GM04504 (cell line): ENCODE measurements at places on chromosomes 6 and 20.

- peak; percentile 21 for DNase-seq
Measured at GRCh38 chr20:11057624-11058023, 383.8 kb upstream of the JAG1 start.

- no peak for DNase-seq
Measured at GRCh38 chr6:95784869-95785268, 207.5 kb downstream of the MANEA start.

DNA sequence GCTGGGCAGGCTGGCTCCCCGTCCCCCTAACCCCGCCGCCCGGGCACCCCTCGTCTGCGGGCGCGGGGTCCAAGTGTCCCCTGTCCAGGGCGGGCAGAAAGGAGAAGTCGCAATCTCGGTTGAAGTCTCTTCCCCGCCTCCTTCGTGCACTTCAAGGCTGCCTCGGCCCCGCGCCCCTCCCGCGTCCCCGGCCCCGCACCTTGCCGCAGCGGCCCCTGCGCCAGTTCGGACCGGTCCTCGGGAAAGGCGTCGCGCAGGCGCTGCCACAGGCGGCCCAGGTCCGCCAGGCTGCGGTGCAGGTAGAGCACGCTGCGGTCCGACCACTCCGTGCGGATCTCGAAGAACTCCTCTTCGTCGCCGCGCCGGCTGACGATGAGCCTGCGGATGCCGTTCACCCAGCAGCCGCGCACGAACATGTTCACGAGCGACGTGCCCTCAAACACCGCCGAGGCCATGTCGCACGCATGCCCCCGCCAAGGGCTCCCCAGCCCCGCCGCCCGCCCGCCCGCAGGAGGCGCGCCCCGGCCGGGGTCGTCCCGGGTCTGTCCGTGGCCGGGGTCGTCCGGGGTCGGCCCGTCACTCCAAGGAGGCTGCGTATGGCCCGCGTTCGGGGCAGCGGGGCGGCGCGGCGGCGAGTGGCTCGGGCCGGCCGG, at the start of gene PXDC1:
Gene PXDC1 (minus strand): TSS at position 637 of the 653 bp plus-strand sequence. CDS start 182 bp downstream, at position 455.
- no peak for DNase-seq

DNA sequence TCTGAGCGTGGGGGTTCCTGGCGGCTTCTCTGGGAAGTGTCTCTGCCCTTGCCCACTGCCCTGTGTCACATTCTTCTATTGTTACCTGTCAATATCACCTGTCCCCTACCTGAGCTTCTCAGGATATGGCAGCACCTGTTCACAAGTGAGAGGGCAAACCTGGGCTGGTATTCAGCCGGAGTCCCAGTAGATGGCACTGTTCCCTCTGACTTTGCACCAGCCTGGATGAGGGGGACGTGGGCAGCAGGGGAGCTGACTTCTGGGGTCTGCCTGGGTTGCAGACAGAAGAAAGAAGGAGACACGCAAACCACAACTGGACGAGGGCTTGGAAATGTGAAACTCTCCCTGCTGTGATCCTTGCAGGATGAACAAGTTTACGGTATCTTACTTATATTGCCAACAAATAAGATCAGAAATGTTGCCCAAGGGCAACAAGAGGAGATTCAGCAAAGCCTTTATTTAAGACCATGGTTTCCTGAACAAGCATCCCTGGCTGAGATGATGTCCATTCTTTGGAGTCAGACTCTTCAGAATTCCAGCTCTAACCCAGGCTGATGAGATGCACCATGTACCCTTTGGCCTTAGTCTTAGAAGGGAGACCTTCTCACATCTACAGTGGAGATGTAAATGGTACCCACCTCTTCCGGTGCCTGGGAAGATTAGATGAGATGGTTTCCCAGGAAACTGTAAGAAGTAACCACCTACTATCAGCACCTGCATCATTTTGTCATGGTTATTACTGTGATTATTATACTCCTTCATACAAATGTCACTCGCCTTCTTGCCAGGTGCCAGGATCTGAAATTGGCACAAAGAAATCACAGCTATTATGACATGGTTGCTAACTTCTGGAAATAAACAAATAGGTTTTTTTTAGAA, 400.0 kb upstream of the CDH4 start:
- DNase-seq: no peak

GRCh38 chr6:161903584-161904212, 629.8 kb upstream of the AGPAT4 start:
- no peak for DNase-seq

GRCh38 chr6:96089173-96089572, 73.4 kb downstream of the FUT9 start:
- DNase-seq: no peak

DNA sequence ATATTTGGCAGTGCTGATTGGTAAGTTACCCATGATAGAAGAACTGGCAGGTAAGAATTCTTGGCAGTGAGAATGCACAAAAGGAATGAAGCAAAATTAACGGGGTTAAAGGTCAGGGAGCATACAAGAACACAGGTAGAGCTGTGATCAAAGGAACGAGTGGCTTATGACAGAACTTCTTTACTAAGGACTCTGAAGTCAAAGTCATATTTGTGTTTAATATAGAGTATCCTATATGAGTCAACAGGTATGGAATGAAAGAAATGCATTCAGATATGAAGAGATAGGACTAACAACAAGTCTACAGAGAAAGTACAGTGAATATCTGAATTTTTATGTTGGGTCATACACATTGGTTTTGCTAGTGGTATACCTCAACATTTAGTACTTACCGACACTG, 209.0 kb upstream of the CITED2 start:
- DNase-seq: no peak

DNA sequence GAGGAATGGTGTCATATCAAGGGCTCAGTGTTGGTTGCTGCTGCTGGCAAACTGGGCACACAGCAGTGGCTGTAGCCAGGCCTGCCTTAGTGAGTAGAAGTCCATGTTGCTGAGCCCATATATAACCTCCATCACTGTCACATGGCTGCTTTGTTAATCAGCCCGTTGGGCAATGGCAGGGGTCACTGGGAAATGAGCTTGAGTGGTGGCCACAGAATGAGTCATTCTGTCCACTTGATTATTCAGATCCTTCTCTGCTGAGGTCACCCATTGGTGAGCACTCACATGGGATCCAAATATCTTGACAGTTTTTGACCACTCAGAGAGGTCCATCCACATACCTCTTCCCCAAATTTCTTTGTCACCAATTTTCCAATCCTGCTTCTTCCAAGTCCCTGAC, 898.9 kb upstream of the EYS start:
- DNase-seq: no peak

- no peak for DNase-seq
Measured at GRCh38 chr6:31662124-31662723, 1.6 kb upstream of the C6orf47 start.

GRCh38 chr6:129852257-129852858, 8.8 kb downstream of the TMEM244 start:
- no peak for DNase-seq

GRCh38 chr20:39356908-39357307, 394.8 kb downstream of the DHX35 start:
- no peak for DNase-seq

GRCh38 chr6:159860482-159860881, 30.3 kb upstream of the MAS1 start:
- DNase-seq: no peak

- DNase-seq: peak; percentile 86
Measured at GRCh38 chr6:82362878-82363427, 664 bp upstream of the TPBG start.

DNA sequence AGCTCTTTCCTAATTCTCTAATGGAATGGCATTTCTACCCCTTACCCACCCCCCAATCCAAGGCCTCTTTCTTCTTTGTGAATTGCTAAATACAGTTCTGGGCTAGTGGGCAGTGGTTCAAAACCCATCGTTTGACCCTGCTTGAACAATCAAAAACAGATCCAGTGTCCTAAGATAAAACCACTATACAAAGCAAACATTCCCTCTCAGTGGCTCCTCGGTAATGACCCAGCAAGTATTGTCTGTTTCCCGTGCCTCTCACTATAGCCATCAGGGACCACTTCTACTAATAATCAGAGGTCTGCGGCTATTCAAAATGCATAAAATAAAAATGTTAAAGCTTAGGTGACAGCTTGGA, 143.5 kb upstream of the AKAP12 start:
- no peak for DNase-seq

- DNase-seq: no peak
Measured at GRCh38 chr20:57124366-57124765, 142.1 kb downstream of the BMP7 start.

GRCh38 chr6:52877168-52877567, 32.3 kb downstream of the GSTA3 start:
- peak; percentile 69 for DNase-seq

- DNase-seq: no peak
Measured at GRCh38 chr6:119542037-119542436, 192.5 kb upstream of the MAN1A1 start.

GRCh38 chr6:40326714-40327421, 260.3 kb downstream of the LRFN2 start:
- no peak for DNase-seq

GRCh38 chr6:64252256-64252655, 616.7 kb downstream of the PHF3 start:
- no peak for DNase-seq

GRCh38 chr6:96520171-96521115, 1.2 kb upstream of the UFL1 start:
- no peak for DNase-seq

DNA sequence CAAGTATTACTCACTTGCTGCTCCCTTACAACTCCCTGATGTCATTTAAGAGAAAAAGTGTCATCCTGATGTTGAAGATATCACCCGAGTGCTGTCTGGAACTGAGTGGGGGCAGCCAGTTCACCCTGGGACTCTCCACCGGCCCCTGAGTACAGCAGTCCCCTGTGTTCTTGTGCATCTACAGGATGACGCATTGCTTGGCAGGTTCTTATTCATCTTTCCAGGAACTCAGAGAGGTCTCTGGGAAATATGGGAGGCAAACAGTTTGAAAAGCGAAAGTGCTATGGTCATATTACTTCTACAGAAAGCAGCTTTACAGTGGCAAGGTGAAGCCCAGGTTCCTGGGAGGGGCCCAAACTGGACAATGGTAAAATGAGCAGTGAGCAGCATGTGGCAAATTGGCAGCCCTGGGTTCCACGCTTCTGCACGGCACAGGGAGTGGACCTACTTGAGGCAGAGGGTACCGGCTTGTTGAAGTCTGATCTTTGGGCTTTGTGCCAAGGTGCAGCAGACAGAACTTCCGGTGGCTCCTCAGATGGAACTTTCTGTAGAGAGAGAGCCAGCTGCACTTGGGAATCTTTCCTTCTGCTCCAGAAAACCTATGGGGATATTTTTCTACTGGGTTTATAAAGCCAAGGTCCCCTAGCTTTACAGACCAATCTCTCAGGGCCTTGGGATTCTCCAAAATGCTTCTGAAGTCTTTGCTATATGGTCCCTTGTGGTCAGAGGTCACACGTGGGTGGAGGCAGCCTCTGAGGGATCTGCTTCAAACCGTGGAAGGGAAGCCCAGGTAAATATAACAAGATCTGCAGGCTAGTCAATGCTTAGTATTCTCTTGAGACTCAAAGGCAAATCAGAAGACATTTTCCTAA, 128.3 kb downstream of the MAP3K7 start:
- DNase-seq: no peak

- no peak for DNase-seq
Measured at GRCh38 chr6:121105461-121105860, 228.8 kb downstream of the TBC1D32 start.

DNA sequence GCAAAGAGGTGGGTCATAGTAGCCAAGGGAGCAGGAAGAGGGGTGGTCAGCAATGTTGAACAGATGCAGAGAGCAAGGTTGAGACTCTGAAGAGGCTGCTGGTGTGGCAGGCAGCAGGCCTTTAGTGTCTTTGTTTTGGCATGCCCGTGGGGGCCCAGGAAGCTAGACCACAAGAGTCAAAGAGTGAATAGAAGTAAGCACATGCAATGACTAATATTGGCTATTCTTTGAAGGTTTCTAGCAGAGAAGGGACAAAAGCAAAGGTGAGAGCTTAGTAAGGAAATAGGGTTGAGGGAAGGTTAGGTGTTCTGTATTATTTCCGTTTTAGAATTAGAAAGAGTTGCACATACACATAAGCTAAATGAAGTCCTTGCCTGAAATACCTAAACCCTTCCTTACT, 18.8 kb downstream of the TDRD6 start:
- DNase-seq: no peak

GRCh38 chr20:44247131-44247571, at the start of gene GDAP1L1:
Gene GDAP1L1 (plus strand): TSS chr20:44247308. CDS start chr20:44247335, 27 bp downstream.
- DNase-seq: no peak

- DNase-seq: no peak
Measured at GRCh38 chr6:79115553-79116182, 37.6 kb upstream of the PHIP start.

- no peak for DNase-seq
Measured at GRCh38 chr20:60057866-60058807, 99.9 kb downstream of the CDH26 start.

DNA sequence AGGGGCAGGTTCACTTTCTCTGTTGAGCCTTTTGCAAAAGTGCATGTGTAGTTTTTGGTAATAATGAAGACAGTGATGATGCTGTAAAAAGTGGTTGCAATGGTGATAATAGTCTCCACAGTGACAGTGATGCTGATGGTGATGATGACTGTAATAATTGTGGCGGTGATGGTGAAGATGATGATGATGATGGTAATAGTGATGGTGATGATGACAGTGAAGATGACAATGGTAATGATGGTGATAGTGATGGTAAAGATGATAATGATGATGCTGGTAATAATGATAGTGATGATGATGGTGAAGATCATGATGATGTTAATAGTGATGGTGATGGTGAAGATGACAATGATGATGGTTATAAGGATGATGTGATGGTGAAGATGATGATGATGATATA, 67.7 kb upstream of the LRFN2 start:
- DNase-seq: no peak

DNA sequence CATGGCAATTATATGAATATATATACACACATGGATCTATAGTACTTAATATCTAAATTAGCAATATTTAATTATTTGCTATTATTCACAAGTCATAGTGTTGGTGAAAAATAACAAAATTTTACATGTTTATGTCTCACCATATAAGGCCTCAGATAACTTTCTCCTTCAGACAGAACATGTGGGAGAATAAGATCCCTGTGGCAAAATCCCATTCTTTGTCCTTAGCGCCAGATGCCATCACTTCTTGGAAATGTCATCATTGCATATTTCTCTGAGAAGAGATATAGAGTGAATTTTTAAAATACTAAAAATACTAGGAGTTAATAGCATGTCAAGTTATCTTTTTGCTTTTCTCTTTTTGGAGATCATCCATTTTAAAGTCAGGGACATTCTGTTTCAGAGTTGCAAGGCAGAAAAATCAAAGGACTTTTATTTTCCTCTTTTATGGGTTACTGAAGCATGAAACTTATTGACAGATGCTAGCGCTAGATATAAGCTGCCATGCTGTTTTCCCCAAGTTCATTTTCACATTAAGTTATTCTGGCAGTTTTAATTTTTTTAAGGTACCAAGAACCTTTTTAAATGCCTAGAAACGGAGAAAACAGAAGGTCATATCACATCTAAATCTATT, 30.4 kb upstream of the STXBP5 start:
- DNase-seq: no peak

GRCh38 chr6:158560836-158561320, 987 bp downstream of the TMEM181 start:
- DNase-seq: no peak

- DNase-seq: no peak
Measured at GRCh38 chr6:2819115-2819514, 22.5 kb downstream of the SERPINB1 start.

GRCh38 chr6:119495230-119495683, 145.7 kb upstream of the MAN1A1 start:
- no peak for DNase-seq

- DNase-seq: no peak
Measured at GRCh38 chr6:169970306-169970988, 219.0 kb downstream of the ERMARD start.
